ENCODE measurements at places on chromosomes 7 and 10.

DNA sequence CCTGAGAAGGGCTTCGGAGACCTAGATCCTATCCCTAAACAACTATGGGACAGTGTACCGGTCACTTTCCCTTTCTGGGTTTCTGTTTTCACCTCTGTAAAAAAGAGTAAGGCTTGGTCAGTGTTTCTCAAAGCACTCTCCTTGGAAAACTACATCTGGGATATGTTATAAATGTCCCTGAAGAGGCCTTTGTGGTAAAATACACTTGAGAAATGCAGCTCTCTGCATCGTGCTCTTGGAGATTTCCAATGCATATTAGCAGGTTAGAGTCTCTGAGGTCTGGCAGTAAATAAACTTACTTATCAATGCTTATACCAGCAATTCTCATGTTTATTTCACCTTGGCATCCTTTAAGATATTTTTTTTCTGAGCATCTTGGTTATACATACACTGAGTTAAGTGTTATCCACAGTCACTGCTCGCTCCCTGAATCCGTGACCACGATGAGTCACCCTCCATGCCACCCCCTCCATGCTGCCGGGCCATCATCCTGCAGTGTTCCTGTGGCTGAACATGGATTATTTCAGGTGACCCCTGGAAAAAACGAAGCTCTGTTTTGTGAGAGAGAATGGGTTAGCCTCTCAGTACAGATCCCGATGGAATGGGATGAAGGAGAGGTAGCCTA lies 3.3 kb upstream of the TBXAS1 start:
- no peak for DNase-seq

- DNase-seq: no peak
Measured at GRCh38 chr7:24548390-24548789, 24.9 kb upstream of the PALS2 start.

DNA sequence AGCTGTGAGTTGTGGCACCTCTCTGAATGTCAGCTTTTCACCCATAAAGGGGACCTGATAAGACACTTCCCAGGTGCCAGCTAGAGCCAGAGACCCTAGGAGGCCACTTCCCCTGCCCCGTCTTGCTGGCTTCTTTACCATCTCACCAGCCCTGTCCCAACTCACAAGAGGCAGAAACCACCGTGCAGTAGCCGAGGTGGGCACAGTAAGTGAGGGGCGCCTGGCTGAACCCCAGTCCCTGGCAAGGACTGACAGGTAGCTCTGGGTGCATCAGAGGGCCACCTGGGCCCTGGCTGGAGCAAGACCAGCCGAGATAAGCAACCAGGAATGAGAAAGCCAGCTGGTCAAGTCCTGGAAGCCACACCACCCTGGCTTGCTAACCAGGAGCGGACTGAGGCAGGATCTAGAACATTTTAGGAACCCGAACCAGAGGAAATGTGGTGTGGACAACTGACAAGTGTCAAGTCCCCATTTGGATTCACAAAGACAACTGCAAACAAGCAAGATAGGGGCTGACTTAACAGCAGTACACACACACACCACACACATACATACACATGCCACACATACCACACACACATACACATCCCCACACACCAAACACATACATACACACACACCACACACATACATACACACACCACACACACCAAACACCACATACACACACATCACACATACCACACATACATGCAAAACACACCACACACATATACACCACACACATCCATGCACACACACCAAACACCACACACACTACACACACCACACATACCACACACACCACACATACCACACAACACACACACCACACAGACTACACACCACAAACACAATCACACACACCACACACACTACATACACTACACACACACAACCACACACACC lies 20.8 kb downstream of the OGDHL start:
- DNase-seq: no peak

GRCh38 chr7:50507898-50508470 lies 57.2 kb downstream of the DDC start:
- no peak for DNase-seq

DNA sequence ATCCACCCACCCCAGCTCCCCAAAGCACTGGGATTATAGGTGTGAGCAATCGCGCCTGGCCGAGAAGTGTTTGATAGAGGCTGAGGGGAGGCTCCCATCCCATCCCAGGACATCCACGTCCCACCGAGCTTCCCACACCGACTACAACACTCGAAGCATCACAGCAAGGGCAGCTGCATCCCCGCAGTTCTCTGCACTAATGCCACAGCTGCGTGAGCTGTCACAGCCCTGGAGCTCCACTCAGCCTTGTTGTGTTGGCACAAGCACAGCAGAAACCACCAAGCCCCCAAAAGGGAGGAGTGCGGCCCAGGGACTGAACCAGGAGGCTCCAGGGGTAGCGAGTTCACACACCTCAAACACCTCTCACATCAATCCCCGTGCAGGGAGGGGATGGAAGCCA lies 121.6 kb downstream of the DIP2C start:
- no peak for DNase-seq

- no peak for DNase-seq
Measured at GRCh38 chr10:30755441-30755953, 125.9 kb upstream of the LYZL2 start.

DNA sequence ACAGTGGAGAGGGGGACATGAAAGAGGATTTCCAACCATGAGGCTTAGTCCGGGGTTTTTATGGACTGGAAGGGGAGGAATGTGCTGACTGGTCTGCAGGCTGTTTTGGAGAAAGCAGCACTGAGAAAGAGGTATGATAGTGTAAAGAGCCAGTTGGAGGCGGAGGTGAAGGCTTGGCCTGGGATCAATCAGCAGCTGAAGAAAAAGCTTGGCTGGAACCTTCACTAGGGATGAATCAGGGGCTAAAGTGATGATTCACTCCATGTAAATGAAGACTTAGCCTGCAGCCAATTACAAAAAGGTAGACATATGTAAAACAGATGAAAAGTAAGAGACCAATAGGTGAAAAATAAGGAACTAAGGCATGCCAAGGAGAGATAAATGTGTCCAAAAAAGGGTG lies 1382.6 kb downstream of the GATA3 start:
- no peak for DNase-seq

DNA sequence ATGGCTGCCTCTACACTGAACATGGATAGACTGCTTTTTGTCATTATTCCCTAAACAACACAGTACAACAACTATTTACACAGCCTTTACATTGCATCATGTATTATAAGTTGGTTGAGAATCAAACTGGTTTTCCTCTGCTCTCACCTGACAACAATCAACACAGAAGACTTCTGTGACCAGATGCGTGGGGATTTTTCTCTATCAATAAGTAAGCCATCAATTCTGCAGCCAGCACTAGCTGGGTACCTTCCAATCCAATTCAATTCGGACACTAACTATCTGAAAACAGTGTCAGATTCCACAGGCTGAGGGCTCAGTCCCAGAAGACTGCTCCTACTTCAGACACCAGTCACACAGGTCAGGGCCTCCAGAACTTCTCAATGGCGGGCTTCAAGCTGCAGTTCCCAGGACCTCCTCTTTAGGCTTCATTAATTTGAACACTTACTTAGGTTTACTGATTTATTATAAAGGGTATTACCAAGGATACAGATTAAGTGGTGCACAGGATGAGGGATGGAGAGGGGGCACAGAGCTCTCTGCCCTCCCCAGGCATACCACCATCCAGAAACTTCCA lies 36.4 kb upstream of the ASL start:
- no peak for DNase-seq

GRCh38 chr7:31563522-31563921 lies 49.6 kb downstream of the ITPRID1 start:
- no peak for DNase-seq

DNA sequence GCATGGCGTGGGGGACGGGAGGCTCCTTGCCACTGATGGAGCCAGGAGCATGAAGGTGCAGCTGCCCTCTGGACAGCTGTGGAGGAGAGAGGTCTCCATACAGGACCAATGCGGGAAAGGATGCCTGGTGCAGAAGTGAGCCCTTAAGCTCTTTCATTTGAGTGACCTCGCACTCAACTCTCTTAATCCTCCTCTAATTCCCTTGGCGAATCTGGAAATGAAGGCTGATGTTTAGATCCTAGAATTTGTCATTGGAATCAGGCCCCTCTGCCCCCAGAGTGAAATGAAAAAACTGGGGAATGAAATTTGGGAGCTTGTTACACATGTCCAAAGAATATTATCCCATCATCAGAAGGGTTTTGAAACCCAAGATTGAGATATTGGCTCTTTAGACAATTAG lies 639.5 kb downstream of the LRMDA start:
- DNase-seq: no peak

DNA sequence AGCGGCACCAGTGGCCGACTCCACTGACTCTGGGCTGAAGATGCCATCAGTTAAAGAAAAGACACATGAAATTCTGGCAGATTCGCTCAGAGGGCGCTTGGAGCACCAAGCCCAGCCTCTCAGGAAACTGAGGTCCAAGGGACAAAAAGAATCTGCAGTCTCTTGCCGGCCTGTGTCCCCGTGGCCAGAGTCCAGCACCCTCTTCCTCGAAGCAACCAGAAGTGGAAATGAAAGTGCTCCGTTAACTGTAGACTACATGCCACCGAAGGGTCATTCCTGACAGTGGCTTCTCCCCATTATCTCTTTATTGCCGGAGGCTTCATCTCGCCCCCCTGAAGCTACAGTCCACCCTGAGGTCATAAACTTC lies 1.0 kb upstream of the CHST15 start:
- DNase-seq: no peak

DNA sequence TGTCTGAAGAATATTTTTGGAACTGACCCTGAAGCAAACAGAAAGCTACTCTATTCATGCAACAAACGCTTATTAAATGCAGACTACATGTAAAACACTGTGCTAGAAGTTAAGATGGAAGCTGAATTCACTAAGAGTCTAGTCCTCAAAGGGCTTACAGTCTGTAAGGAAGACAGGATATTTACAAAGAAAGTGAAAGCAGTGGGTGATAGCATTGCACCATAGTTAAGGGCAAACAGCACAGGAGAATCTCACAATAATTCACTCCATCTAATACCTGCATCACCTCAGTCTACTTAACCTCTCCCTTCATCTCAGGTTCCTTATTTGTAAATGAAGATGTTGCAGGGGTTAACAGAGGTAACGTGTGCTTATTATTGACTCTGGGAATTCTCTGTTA lies 360.0 kb upstream of the AOAH start:
- DNase-seq: no peak

GRCh38 chr7:74138334-74138867 lies 35.8 kb upstream of the EIF4H start:
- DNase-seq: no peak

GRCh38 chr7:15485998-15486397 lies 75.8 kb downstream of the AGMO start:
- no peak for DNase-seq

DNA sequence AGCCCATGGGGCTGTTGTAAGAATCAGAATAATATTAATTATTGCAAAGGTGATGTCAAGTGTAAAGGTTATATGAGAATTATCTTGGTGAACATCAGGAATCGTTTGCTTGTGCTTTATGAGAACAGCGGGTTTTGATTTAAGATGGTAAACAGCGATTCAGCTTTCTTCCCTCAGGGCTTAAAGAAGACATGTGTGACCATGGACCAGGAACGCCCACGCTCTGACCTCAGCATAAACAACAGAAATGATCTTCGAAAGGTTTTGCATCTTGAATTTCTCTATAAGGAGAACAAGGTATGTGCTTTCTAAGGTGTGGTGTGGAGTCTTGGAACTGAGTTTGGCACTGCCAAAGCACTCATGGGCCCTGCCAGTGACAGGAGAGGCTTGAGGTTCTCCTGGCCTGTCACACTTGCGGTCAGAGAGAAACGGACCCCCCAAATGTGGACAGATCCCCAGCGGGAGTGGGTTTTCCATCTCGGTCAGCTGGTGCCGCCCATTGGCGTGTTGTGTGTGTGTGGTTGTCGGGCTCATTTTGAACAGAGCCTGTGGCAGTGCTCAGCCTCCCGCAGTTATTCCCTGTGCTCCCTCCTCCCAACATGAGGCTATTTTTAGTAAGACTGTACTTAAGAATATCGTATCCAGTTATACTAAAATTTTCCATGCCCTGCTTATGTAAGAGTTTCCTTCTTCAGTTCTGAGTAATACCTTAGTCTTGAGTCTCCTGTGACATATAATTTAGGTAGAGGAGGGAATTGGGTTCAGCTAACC lies 7.2 kb downstream of the MINDY4 start:
- DNase-seq: no peak

DNA sequence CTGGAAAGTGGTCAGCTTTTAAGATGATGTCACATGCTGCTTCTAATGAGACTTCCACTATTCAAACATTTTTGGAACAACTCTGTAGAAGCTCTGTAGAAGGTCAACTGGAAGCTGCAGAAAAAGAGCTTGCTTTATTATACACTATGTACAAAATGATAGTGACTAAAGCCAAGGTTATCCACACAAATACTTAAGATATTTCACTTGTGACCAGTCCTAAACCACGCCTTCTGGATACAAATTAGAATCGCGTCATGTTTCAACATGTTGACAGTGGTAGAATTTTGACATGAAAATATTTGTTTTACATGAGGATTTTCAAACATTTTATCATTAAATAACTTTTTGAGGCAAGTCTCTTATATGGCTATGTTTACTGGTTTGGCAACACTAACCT lies 499.6 kb upstream of the PHF14 start:
- DNase-seq: no peak

- DNase-seq: no peak
Measured at GRCh38 chr7:114802632-114803031, 119.3 kb upstream of the MDFIC start.

- no peak for DNase-seq
Measured at GRCh38 chr7:26200038-26200443, 505 bp downstream of the HNRNPA2B1 start.

GRCh38 chr10:10826125-10826524 lies 191.5 kb upstream of the CELF2 start:
- no peak for DNase-seq

DNA sequence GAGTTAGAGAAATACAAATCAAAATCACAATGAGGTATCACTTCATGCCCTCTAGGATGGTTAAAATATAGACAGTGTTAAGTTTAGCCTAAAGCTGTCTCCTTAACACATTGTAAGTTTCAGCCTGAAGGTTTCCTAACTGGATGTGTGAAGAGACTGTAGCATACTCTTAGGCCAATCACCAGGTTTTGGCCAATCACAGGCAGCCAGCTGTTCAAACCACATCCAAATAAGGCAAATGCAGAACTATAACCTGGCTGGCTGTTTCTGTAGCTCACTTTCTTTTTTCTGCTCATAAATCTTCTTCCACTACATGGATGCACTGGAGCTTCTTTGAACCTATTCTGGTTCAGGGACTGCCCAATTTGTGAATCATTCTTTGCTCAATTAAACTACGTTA lies 19.7 kb downstream of the ESYT2 start:
- no peak for DNase-seq

- DNase-seq: no peak
Measured at GRCh38 chr7:42115795-42116194, 121.2 kb downstream of the GLI3 start.

GRCh38 chr7:148303295-148304082 lies 287.1 kb upstream of the C7orf33 start:
- DNase-seq: peak; percentile 75

DNA sequence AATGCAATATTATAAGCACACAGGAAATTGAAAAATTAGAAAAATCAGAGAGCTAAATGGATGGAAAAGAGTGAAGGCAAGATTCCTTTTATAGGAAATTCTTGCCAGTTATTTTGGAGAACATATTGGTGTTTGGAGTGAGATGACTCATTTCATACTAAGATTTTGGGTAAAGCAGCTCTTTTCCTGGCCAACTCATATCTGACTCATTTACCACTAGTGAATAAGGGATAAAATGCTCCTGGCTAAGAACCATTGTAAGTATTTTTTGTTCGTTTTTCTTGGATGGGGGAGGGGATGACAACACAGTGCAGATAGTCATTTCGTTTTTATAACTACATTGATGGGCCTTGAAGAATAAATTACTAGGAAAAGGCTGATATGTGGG lies 139.3 kb downstream of the TWIST1 start:
- no peak for DNase-seq

Data from ascending aorta (tissue), 2 donors.